Activated effector memory CD4-positive, alpha-beta T cell treated with anti-CD3 and anti-CD28 coated beads, Interleukin-2, amount 50 U/mL, for 16 hours (primary cell): ENCODE measurements at places on chromosomes 5 and 9.

DNA sequence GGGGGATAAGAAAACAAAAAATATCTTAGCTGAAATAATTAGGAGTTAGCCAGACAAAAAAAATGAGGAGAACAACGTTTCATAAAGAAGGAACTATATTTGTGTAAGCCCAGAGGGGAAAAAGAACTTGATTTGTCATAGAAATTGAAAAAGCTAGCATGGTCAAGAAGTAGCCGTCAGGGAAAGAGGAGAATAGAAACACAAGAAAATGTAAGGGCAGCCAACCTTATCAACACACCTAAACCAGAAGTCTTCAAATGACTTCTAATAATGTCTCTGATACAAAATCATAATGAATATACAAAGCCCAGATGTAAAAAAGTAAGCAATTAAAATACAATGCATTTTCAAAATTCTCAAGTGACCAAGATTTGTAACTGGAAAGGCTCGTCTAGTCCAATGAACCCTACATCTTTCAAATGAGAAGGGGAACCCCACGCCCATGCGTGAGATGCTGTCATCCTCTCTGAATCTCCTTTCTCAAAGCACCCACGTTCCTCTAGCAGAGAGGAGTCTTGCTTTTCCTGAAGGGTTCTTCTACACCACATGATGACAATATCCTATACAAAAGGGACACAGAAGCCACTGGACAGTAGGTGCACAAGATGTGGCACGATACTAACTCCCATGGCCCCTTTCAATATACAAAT lies 103.7 kb downstream of the ARL15 start:
- DNase-seq = no peak

- no peak for DNase-seq
Observed at GRCh38 chr5:37770786-37771185, 69.1 kb downstream of the GDNF start.

DNA sequence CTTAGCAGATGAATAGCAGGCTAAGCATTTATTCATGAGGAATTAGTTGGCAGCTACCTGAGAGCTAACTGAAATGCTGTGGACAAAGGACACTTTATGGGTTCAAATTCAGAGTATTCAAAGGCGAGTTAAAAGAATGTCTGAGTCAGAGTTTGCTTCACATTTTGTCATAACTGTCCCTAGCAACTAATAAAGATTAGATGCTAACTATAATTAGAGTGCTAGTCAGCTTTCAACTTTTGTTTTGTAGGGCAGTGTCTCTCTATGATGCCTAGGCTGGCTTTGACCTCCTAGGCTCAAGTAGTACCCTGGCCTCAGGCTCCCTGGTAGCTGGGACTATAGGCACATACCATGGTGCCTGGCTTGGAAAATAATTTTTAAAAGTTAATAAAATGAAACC lies 4.6 kb downstream of the SMC5 start:
- DNase-seq = no peak

- no peak for DNase-seq
Observed at GRCh38 chr5:170251462-170251861, 18.7 kb downstream of the C5orf58 start.

GRCh38 chr9:96487949-96488348 lies 38.0 kb downstream of the HABP4 start:
- no peak for DNase-seq
